ENCODE measurements at places on chromosomes 13 and 19.
A peak's percentile ranks its signal among the peaks of the same experiment; 100 is the strongest.

DNA sequence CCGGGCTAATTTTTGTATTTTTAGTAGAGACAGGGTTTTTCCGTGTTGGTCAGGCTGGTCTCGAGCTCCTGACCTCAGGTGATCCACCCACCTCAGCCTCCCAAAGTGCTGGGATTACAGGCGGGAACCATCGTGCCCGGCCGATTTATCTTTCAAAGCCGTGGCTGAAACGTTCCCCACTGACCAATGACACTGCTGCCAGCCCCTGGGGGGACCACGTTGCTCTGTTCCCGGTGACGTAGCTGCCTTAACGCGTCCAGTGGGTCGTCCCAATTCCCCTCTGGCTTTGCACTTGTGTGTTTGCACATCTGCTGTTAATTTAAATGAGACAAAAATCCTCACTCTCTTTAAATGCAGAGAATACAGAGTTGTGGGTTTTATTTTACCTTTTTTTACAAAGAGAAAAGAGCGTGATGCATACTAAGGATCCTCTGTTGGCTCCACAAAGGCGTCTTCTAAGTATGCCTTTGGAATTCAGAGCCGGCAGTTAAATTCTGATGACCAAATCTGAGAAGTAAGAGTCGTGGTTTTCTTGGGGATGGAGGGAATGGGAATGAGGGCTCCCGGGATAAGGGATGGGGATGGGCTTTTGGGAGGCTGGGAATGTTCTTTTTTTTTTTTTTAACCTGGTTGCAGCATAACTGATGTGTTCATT is 18.6 kb upstream of the LMTK3 start:
- no peak for DNase-seq
- H3K27ac ChIP-seq = no peak overlapping the region
- no peak overlapping the region for H3K4me3 ChIP-seq
- no peaks in the 10 kb centered on the region for H3K27me3 ChIP-seq

DNA sequence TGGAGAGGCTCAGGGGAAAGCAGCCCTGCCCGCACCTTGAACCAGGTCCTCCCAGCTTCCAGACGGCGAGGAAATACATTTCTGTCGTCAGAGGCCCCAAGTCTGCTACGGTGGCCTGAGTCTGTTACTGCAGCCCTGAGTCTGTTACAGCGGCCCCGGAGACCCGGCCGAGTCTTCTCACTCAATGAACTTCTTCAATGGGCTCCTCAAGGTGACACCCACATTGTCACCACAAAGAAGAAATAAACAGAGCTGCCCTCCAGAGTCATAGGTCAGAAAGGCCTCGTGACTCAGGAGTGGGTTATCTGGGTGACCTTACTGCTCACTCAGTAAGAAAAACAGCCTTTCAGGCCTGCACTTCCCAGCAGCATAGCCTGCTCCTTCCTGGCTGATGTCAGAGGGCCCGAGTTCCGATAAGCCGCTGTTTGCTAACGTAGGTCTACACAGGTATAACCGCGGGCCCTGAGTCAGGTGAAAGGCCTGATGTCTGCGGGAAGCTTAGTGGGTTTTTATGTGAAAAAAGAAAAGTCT is 66.9 kb upstream of the TM9SF2 start:
- H3K4me3 ChIP-seq = no peak overlapping the region
- H3K4me1 ChIP-seq = no peaks in the 10 kb centered on the region
- no peaks in the 10 kb centered on the region for H3K36me3 ChIP-seq
- DNase-seq = no peak
- no peaks in the 10 kb centered on the region for H3K27me3 ChIP-seq
- H3K27ac ChIP-seq = no peak overlapping the region

DNA sequence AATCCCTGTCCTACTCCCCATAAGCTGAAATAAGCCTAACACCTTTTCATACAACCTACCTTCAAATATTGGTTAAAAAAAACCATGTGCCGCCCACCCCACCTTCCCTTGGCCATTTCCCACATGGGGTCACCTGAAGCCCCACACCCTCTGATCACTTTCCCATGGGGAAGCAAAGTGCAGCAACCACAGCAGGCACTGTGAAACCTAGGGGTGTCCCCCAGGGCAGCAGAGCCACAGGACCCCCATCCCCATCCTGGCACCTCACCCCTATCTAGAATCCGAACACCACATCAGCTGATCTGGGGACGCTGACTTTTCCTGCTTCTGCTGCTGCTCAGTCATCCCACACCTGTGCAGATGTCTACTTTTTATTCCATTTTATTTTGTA is 19.9 kb downstream of the CEACAM21 start:
- no peak overlapping the region for H3K4me3 ChIP-seq
- H3K4me1 ChIP-seq = no peaks in the 10 kb centered on the region
- H3K27ac ChIP-seq = no peak overlapping the region
- DNase-seq = no peak
- no peaks in the 10 kb centered on the region for H3K27me3 ChIP-seq

DNA sequence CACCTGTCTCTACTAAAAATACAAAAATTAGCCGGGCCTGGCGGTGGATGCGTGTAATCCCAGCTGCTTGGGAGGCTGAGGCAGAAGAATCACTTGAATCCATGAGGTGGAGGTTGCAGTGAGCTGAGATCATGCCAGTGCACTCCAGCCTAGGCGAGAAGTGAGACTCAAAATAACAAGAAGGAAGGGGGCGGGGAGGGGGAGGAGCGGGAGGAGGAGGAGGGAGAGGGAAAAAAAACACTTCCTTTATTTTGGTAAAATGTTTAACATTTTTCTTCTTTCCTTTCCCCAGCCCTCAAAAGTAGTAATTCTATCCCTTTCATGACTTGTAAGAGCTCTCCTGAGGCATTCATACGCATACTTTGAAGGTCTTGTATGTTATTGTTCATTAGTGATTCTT is 44.3 kb downstream of the SPRY2 start:
- no peak overlapping the region for H3K27ac ChIP-seq
- H3K4me3 ChIP-seq = no peak overlapping the region
- H3K4me1 ChIP-seq = no peaks in the 10 kb centered on the region
- H3K27me3 ChIP-seq = no peaks in the 10 kb centered on the region
- no peak for DNase-seq

DNA sequence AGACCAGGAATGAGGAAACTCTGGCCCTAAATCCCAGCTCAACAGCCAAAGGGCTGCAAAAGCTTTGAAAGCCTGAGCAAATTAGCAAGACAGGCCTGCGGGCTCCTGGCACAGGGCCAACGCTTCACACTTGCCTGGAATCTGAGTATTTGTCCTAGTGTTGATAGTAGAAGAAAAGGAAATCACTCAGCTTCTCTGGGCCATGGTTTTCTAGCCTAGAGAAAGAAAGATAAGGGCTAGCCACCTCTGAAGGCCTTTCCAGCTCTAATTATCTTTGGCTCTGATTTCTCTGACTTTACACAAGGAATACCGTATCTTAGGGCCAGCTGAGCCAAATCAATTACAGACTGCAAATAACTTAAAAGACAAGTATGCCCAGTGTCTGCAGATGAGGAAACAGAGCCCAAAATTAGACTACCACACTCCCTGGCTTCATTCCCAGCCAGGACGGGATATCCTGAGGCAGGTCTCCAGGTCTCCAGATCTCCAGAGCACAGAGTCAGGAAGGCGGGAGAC is 69.6 kb downstream of the STK24 start:
- H3K36me3 ChIP-seq = no peaks in the 10 kb centered on the region
- peak overlapping the region; percentile 57 for H3K27ac ChIP-seq
- DNase-seq = no peak
- no peaks in the 10 kb centered on the region for H3K27me3 ChIP-seq

- no peaks in the 10 kb centered on the region for H3K4me1 ChIP-seq
- no peak overlapping the region for H3K27ac ChIP-seq
- no peaks in the 10 kb centered on the region for H3K36me3 ChIP-seq
- DNase-seq = no peak
- no peak overlapping the region for H3K4me3 ChIP-seq
Observed at GRCh38 chr13:66378894-66379293, 851.2 kb downstream of the PCDH9 start.

GRCh38 chr19:55552620-55553019 is 7.3 kb upstream of the SBK3 start:
- no peaks in the 10 kb centered on the region for H3K36me3 ChIP-seq
- no peaks in the 10 kb centered on the region for H3K27me3 ChIP-seq
- no peak overlapping the region for H3K4me3 ChIP-seq
- no peak overlapping the region for H3K27ac ChIP-seq
- H3K4me1 ChIP-seq = peaks cover 22% of the 10 kb centered on the region

- no peak within 1 kb of the TSS for H3K27ac ChIP-seq
- no peak within 1 kb of the TSS for H3K4me3 ChIP-seq
- no peaks in the 10 kb centered on the region for H3K27me3 ChIP-seq
- no peaks in the 10 kb centered on the region for H3K4me1 ChIP-seq
- H3K36me3 ChIP-seq = no peaks in the 10 kb centered on the region
Observed at GRCh38 chr19:10587022-10587838, at the start of gene AP1M2. Gene AP1M2, minus strand, starts transcription at chr19:10587312. Its CDS starts 81 bp downstream, at chr19:10587231.

DNA sequence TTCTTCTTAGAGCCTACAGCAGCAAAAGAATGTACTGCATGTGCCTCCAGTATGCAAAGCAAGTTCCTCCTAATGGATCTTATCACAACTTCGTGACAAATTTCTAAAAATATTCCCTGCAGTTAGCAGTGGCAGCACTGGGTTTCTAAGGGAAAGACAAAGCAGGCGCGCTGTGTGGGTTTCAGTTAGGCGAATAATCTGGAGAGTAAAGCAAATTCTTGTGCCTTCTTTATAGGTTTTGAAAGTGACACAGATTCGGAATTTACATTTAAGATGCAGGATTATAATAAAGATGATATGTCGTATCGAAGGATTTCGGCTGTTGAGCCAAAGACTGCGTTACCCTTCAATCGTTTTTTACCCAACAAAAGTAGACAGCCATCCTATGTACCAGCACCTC is 167.9 kb downstream of the LMO7 start:
- H3K4me1 ChIP-seq = peaks cover 50% of the 10 kb centered on the region
- H3K36me3 ChIP-seq = no peaks in the 10 kb centered on the region
- H3K27me3 ChIP-seq = no peaks in the 10 kb centered on the region
- peak overlapping the region; percentile 87 for H3K27ac ChIP-seq
- peak overlapping the region; percentile 74 for H3K4me3 ChIP-seq
- no peak for DNase-seq

GRCh38 chr19:54453921-54454780 is 5.2 kb downstream of the LENG8 start:
- no peaks in the 10 kb centered on the region for H3K27me3 ChIP-seq
- DNase-seq = no peak
- H3K4me1 ChIP-seq = peaks cover 23% of the 10 kb centered on the region

- no peaks in the 10 kb centered on the region for H3K27me3 ChIP-seq
- H3K36me3 ChIP-seq = no peaks in the 10 kb centered on the region
- H3K27ac ChIP-seq = no peak overlapping the region
- H3K4me3 ChIP-seq = peak overlapping the region; percentile 96
Observed at GRCh38 chr13:79482281-79482970, 1.5 kb downstream of the NDFIP2 start.

GRCh38 chr19:7515645-7516151 is at the start of gene ZNF358:
Gene ZNF358, plus strand, starts transcription at chr19:7516103. Its CDS starts 3,140 bp downstream, at chr19:7519243.
- H3K27ac ChIP-seq = peak within 1 kb of the TSS; percentile 90
- peak; percentile 19 for DNase-seq
- H3K27me3 ChIP-seq = no peaks in the 10 kb centered on the region
- H3K36me3 ChIP-seq = peaks cover 2% of the 10 kb centered on the region

GRCh38 chr19:30360376-30361106 is 11.6 kb upstream of the ZNF536 start:
- H3K4me3 ChIP-seq = no peak overlapping the region
- DNase-seq = no peak
- H3K27me3 ChIP-seq = no peaks in the 10 kb centered on the region
- no peaks in the 10 kb centered on the region for H3K36me3 ChIP-seq
- no peaks in the 10 kb centered on the region for H3K4me1 ChIP-seq

GRCh38 chr13:93226623-93227279 is at the start of gene GPC6:
Gene GPC6, plus strand, starts transcription at chr13:93226807.
- H3K27ac ChIP-seq = peak within 1 kb of the TSS; percentile 93
- peaks cover 29% of the 10 kb centered on the region for H3K4me1 ChIP-seq
- no peak for DNase-seq

GRCh38 chr13:25762795-25763377 is 288.9 kb downstream of the SHISA2 start:
- no peaks in the 10 kb centered on the region for H3K27me3 ChIP-seq
- no peak for DNase-seq
- H3K36me3 ChIP-seq = no peaks in the 10 kb centered on the region
- H3K4me1 ChIP-seq = no peaks in the 10 kb centered on the region
- H3K27ac ChIP-seq = no peak overlapping the region
- no peak overlapping the region for H3K4me3 ChIP-seq

GRCh38 chr19:38837656-38838121 is 6.1 kb upstream of the ECH1 start:
- no peaks in the 10 kb centered on the region for H3K27me3 ChIP-seq
- H3K4me3 ChIP-seq = no peak overlapping the region
- no peak for DNase-seq
- H3K27ac ChIP-seq = no peak overlapping the region
- H3K36me3 ChIP-seq = peaks cover 58% of the 10 kb centered on the region

GRCh38 chr19:32924200-32924599 is 47.6 kb downstream of the CEP89 start:
- H3K27ac ChIP-seq = no peak overlapping the region
- no peaks in the 10 kb centered on the region for H3K27me3 ChIP-seq
- no peaks in the 10 kb centered on the region for H3K4me1 ChIP-seq

DNA sequence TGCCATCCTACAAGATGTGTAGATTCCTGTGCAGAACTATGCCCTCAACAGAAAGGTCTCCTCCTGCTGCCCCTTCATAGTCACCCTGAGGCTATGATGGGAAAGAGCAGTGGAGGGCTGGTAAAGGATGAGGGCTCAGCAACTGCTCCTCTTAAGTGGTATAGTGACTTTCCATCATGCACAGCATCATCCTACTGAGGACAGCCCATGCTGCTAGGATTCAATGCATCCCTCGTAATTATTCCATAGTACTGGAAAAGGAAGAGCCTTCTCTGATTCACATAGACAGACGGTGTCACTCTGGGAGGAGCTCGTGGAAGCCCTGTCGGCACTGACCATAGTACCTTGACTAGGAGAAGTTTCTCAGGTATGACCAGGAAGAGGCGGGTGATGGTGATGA is 47.6 kb upstream of the IRS2 start:
- H3K27ac ChIP-seq = no peak overlapping the region
- no peak overlapping the region for H3K4me3 ChIP-seq
- no peaks in the 10 kb centered on the region for H3K36me3 ChIP-seq
- H3K27me3 ChIP-seq = no peaks in the 10 kb centered on the region

GRCh38 chr19:38911388-38912001 is 491 bp downstream of the CCER2 start:
- H3K27ac ChIP-seq = no peak overlapping the region
- peaks cover 8% of the 10 kb centered on the region for H3K36me3 ChIP-seq
- H3K27me3 ChIP-seq = no peaks in the 10 kb centered on the region
- no peaks in the 10 kb centered on the region for H3K4me1 ChIP-seq
- H3K4me3 ChIP-seq = no peak overlapping the region
- DNase-seq = no peak

GRCh38 chr19:3135961-3136683 is at the start of gene GNA15:
Gene GNA15, plus strand, starts transcription at chr19:3136033. Its CDS starts 418 bp downstream, at chr19:3136451.
- H3K27ac ChIP-seq = no peak within 1 kb of the TSS
- no peaks in the 10 kb centered on the region for H3K27me3 ChIP-seq
- no peaks in the 10 kb centered on the region for H3K36me3 ChIP-seq
- H3K4me1 ChIP-seq = no peaks in the 10 kb centered on the region
- DNase-seq = no peak

GRCh38 chr13:105201351-105201750 is 1334.1 kb downstream of the EFNB2 start:
- H3K36me3 ChIP-seq = no peaks in the 10 kb centered on the region
- no peak overlapping the region for H3K4me3 ChIP-seq
- no peaks in the 10 kb centered on the region for H3K4me1 ChIP-seq
- no peak for DNase-seq

- no peaks in the 10 kb centered on the region for H3K27me3 ChIP-seq
- no peaks in the 10 kb centered on the region for H3K4me1 ChIP-seq
- H3K36me3 ChIP-seq = no peaks in the 10 kb centered on the region
- no peak overlapping the region for H3K4me3 ChIP-seq
Observed at GRCh38 chr13:113917594-113918371, 53.9 kb upstream of the GAS6 start.

- H3K4me1 ChIP-seq = no peaks in the 10 kb centered on the region
- no peak overlapping the region for H3K27ac ChIP-seq
- no peak for DNase-seq
- no peak overlapping the region for H3K4me3 ChIP-seq
Observed at GRCh38 chr19:57269515-57270250, 10.6 kb upstream of the ZNF460 start.
